A549 treated with CpdA at 1 μM for 4 hours (cell line): ENCODE measurements at places on chromosomes 1 and 21. TPM values are rescaled to one million over a fixed set of nuclear protein-coding genes. Genes with fewer than 3 reads are reported as not detected.

The CFHR4 gene
- not detected in 5 replicates for total RNA-seq

The CELA2A gene
- not detected in 5 replicates for total RNA-seq

The ATAD3C gene
- not detected in 5 replicates for total RNA-seq

The CLCA4 gene
- not detected in 5 replicates for total RNA-seq

The WNT9A gene
- 6.3 to 9.0 TPM (median 8.1 TPM) in 5 replicates for total RNA-seq

The IFT25 gene
- total RNA-seq: 26.4 to 39.4 TPM (median 28.0 TPM) in 5 replicates

The ZNF683 gene
- total RNA-seq: not detected in 5 replicates

The LCE3D gene
- 0.34 to 0.80 TPM (median 0.59 TPM) in 5 replicates for total RNA-seq

The BTBD19 gene
- 2.4 to 3.8 TPM (median 2.6 TPM) in 5 replicates for total RNA-seq

The PRRX1 gene
- total RNA-seq: 0.03 TPM in 2 of 5 replicates, not detected in the others

The ARHGEF16 gene
- total RNA-seq: 3.2 to 5.9 TPM (median 5.4 TPM) in 5 replicates

The TMEM79 gene
- total RNA-seq: 5.5 to 10.5 TPM (median 8.5 TPM) in 5 replicates

The LIPI gene
- not detected in 5 replicates for total RNA-seq

The A3GALT2 gene
- not detected in 5 replicates for total RNA-seq

The PLEKHA6 gene
- 20.3 to 28.8 TPM (median 24.2 TPM) in 5 replicates for total RNA-seq

The SLAMF9 gene
- 0.17 to 0.25 TPM (median 0.22 TPM) in 3 of 5 replicates, not detected in the others for total RNA-seq

The CYP4B1 gene
- total RNA-seq: not detected in 5 replicates

The ATP6V1G3 gene
- not detected in 5 replicates for total RNA-seq
